Amniotic stem cell (primary cell): ENCODE measurements at places on chromosomes 12 and 14.

DNA sequence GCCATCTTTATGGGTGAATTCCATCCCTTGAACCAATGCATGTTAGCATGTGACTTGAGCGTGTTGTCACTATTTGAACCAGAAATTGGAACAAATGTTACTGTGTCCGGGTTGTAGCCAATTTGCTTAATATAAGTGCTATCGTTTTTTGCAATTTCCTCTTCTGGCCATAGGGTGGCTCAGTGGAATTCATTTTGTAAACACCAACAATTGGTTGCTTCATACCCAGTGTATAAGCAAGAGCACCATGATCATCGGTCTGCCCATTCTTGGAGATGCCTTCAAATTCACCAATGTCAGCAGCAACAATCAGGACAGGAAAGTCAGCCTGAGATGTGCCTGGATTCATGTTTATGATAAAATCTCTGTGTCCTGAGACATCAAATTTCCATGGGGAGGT lies 5.0 kb upstream of the NEDD1 start:
- DNase-seq, result no peak

DNA sequence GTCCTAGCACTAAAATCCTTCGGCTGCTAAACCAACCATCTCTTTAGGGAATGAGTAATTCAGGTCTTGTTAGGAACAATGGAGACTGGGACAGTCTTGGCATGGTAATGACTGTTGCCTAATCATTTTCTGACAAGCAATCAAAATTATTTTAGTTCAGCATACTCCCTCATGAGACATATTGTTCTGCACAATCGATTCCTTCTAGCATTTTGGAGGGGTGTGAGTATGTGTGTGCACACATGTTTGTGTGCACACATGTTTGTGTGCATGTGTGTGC lies 2.1 kb upstream of the KRT1 start:
- DNase-seq, result no peak

DNA sequence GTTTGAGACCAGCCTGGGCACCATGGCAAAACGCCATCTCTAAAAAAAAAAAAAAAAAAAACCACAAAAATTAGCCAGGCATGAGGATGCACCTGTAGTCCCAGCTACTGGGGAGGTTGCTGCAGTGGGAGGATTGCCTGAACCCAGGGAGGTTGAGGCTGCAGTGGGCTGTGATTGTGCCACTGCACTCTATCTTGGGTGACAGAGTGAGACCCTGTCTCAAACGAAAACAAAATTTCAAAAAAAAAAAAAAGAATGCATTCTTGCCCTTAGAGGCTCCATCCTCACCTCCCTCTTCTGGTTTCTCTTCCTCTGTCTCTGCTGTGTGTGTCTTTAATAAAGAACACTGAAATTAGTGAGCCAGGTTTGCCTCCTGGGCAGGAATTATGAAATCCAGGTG lies 107.8 kb downstream of the VCPKMT start:
- no peak for DNase-seq

DNA sequence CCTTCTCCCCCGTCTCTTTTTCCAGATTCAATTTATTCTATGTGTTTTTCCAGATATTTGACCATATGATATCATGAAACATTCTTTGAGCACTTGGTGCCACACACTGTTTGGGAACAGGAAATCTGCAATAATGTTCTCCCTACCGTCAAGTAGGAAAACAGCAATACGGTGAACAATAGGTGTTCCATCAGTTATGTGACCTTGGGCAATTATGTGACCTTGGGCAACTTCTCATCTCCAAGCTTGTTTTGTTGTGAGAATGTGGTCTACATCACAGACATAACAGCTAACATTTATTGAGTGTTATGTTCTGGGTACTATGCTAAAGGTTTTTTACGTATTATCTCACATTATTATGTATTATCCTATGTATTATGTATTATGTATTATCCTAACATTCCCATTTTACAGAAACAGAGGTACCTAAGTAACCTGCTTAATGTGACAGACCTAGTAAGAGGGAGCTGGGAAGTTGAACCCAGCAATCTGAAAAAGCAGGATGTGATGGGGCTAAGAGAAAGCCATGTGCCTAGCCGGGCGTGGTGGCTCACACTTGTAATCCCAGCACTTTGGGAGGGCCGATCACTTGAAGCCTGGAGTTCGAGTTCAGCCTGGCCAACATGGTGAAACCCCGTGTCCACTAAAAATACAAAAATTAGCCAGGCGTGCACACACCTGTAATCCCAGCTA lies 1.2 kb upstream of the NEK9 start:
- DNase-seq, result no peak

DNA sequence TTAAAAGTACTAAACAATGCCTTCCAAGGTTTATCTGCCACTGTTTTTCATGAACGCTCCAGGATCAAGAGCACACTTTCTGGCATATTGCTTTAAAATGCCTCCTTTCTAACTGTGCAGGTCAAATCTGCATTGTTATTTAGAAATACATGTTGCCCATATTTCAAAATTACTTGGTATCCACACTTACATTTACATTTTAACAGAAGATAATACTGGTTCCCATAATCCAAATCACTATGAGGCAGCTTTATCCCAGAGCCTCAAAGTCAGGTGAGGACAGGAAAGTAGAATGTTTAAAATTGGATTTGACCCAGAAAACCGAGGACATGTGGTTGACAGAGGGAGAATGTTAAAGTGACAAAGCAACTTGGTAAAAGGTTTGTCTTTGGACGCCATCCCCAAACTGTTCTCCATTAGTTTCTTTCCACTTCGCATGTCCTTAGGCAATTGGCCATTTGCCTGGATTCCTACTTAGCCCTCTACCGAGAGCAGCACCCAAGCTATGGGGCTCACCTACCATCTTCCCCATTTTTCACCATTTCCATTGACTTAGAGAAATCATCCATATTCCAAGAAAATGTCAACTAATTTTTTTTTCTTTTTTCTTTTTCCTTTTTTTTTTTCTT lies 353.0 kb downstream of the PAWR start:
- no peak for DNase-seq

DNA sequence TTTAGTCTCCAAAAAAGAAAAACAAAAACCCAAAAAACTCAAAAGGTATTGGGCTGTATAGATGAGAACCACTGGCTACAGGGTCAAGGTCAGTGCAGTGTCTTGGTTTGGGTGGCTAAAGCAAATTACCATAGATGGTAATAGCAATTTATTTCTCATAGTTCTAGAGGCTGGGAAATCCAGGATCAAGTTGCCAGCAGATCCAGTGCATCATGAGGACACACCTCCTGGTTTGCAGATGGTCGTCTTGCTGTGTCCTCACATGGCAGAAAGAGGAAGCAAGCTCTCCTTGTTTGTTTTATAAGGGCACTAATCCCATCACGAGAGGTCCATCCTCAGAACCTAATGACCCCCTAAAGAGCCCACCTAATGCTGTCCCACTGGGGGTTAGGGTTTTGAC lies 11.2 kb downstream of the COX14 start:
- DNase-seq, result no peak

- DNase-seq, result no peak
Observed at GRCh38 chr14:71416392-71416791, 509.1 kb downstream of the PCNX1 start.

GRCh38 chr14:65032319-65032718 lies 45.6 kb downstream of the FNTB start:
- DNase-seq, result no peak

GRCh38 chr14:58697266-58697929 lies 59.6 kb downstream of the DACT1 start:
- no peak for DNase-seq

DNA sequence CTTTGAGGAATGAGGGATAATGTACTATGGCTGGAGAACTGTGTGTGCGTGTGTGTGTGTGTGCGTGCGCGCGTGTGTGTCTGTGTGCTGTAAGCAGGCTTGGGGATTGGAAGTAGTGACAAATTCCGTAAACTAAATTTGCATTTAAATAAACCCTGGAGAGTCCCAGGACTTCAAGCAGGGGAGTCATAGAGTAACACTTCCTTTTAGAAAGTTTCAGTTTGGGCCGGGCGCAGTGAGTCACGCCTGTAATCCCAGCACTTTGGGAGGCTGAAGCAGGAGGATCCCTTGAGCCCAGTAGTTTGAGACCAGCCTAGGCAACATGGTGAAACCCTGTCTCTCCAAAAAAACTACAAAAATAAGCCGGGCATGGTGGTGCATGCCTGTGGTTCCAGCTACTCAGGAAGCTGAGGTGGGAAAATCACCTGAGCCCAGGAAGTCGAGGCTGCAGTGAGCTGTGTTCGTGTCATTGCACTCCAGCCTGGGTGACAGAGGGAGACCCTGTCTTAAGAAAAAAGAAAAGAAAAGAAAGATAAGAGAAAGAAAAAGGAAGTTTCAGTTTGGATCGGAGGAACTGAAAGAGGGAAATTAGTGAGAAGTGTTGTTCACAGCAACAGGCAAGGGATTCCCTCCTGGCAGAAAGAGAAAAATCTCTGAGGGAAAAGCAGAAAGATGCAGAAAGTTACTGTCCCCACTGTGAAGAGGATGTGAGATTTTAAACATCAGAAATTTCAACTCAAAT lies 222.7 kb upstream of the SOX5 start:
- DNase-seq, result no peak
